ENCODE measurements at places on chromosomes 2 and 18. TPM values are rescaled to one million over a fixed set of nuclear protein-coding genes. Genes with fewer than 3 reads are reported as not detected.

Gene DSG2
- total RNA-seq: 3.3 TPM

Gene FAM124B
- 8.2 TPM for total RNA-seq

Gene TDRD15
- total RNA-seq: under 0.01 TPM

Gene GAREM1
- total RNA-seq: 35.9 TPM

Gene SCYGR4
- not detected for total RNA-seq

Gene ZAP70
- total RNA-seq: 0.82 TPM

Gene LINC00305
- total RNA-seq: not detected

Gene HOXD12
- not detected for total RNA-seq

Gene POLE4
- 17.1 TPM for total RNA-seq

Gene ABCG8
- total RNA-seq: 0.41 TPM
